ENCODE measurements at places on chromosomes 3 and 15.
A peak's percentile ranks its signal among the peaks of the same experiment; 100 is the strongest.

DNA sequence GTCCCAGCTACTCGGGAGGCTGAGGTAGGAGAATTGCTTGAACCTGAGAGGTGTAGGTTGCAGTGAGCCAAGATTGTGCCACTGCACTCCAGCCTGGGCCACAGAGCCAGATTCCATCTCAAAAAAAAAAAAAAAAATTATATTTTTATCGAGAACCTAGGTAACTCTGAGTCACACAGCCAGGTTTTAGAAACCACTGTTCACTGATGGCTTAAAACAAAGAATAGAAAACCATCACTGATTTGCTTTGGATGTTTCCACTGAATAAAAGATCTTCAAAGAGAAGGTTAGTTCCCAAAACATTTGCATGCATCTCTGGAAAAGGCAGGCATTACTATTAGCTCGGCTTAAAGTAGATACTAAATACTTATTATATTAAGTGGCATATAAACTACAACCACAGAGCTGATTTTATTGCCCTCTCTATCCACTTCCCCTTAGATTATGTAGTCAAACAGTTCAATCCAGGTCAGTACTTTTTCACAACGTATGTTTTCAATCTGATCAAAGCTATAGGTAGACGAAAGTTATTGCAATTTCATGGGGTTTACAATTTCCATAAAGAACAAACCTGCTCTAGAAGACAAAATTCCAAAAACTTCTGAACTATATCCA, 1.4 kb downstream of the B4GALT4 start:
- no peak for DNase-seq

- no peak for DNase-seq
Measured at GRCh38 chr3:150172356-150172755, 201.7 kb upstream of the PFN2 start.

DNA sequence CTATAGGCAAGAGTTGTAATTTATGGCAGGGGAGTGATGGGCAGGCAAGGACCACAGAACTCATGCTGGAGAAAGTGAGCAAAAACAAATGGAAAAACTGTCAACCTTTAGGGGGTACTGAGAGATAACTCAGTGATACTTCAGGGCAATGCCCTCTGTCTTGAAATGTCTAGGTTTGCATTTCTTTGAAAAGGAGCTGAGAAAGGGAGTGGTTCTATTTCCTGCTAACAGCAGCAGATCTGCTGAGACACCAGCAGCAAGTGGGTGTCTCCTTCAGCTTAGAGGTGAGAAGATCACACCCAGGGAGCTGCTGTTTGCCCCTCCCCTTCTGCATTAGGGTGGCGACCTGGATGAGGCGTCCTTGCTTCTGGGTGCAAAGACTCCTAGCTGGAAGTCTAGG, 42.3 kb upstream of the XIRP1 start:
- no peak for DNase-seq

GRCh38 chr15:59609730-59610712, 1.6 kb upstream of the GCNT3 start:
- no peak for DNase-seq

DNA sequence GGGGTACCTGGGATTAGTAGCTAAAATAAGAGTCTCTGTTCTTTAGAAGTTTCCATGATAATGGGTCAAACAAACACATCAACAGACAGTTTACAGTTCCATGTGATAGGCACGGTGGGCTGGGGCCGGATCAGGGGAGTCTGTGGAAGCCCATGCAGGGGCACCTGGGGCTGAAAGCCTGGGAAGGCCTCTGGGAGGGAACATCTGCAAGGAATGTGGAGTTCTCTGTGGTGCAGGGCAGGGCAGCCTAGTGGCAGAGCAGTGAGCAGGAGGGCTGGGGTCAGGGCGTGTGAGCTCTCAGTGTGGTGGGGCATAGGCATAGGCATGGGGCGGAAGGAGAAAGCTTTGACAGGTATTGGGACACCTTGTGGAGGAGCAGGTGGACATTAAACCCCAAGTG, 207.7 kb upstream of the TRIM42 start:
- DNase-seq = no peak

DNA sequence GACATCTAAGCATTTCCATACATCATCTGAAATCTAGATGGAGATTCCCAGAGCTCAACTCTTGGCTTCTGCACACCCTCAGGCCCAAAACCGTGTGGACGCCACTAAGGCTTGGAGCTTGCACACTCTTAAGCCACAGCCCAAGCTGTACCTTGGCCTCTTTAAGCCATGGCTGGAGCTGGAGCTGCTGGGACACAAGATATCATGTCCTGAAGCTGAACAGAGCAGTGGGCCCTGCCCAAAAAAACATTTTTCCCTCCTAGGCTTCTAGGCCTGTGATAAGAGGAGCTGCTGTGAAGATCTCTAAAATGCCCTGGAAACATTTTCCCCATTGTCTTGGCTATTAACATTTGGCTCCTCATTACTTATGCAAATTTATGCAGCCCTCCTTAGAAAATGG, 188.7 kb upstream of the MBNL1 start:
- no peak for DNase-seq

- DNase-seq = no peak
Measured at GRCh38 chr3:56787258-56787775, 14.4 kb downstream of the ARHGEF3 start.

- no peak for DNase-seq
Measured at GRCh38 chr15:77057685-77058084, 13.2 kb downstream of the TSPAN3 start.

GRCh38 chr15:43776101-43776717, 557 bp downstream of the ELL3 start:
- DNase-seq = peak; percentile 39

- no peak for DNase-seq
Measured at GRCh38 chr3:186152889-186153292, 44.0 kb upstream of the ETV5 start.

- DNase-seq = no peak
Measured at GRCh38 chr3:15645246-15645645, 43.7 kb downstream of the BTD start.

DNA sequence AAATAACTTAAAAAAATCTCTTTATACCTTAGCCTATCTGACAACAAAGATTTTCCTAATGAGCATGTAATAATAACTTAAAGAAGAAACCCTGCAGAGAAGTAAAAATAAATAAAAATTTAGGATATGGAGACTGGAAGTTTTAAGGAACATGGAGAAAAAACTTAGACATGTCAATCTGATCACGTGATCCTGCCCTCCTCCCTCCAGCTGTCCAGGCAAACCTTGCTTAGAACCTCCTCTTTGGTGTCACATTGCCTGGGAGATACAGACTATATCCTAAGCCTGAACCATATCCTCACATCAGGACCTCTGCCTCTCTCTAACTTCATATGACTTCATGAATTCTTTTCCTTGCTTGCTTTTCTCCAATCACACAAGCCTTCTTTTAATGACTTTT, 275.5 kb downstream of the CNTN3 start:
- DNase-seq = no peak

GRCh38 chr3:29924783-29925561, 644.1 kb downstream of the RBMS3 start:
- DNase-seq = no peak

- DNase-seq = peak; percentile 7
Measured at GRCh38 chr15:75232252-75232813, 25.8 kb upstream of the GOLGA6C start.

GRCh38 chr3:64151342-64151871, 73.9 kb downstream of the PRICKLE2 start:
- no peak for DNase-seq

DNA sequence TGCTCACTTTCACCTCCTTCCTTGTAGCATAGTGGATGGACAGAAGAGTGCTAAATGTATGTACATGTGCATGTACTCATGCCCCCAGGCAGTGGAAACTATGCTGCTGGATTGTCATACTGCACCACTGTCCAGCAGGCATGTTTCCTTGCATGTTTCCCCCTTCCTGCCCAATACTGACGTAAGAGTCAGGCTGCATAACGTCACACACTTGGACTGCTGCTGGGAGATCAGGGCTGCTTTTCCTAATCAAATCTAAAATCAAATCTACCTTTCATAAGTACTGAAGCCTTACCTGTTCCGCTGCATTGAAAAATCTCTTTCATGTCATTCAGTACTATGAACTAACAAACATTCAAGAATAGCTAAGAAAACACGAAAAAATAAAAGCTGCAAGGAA, 67.9 kb upstream of the ROBO1 start:
- no peak for DNase-seq

GRCh38 chr3:80994085-80994665, 767.3 kb downstream of the GBE1 start:
- no peak for DNase-seq

DNA sequence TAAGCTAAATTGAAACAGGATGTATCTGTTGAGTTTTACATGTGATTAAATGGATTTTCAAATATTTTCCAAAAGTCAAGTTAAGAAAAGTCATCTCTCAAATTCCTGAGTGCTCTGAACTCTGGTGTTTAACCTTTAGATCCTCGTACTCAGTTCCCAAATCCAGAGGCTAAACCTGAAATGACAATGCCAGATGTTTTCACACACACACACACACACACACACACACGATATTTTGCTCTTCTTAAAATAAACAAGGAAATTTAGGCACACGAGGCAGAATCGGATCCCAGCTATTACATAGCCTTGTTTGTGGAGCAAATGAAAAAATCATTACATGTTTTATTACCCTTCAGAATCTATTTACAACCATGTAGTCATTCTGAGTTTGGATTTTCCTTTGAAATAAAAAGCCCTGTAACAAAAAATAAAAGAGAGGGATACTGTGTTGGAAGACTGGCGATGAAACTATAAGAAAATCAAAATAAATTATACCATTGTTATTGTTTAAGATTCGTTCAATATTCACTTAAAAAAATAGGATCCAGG, 20.6 kb upstream of the UBE2E1 start:
- DNase-seq = no peak

GRCh38 chr3:169686874-169687273, 23.4 kb upstream of the MECOM start:
- DNase-seq = no peak

- no peak for DNase-seq
Measured at GRCh38 chr15:70016511-70016994, 81.2 kb downstream of the TLE3 start.

DNA sequence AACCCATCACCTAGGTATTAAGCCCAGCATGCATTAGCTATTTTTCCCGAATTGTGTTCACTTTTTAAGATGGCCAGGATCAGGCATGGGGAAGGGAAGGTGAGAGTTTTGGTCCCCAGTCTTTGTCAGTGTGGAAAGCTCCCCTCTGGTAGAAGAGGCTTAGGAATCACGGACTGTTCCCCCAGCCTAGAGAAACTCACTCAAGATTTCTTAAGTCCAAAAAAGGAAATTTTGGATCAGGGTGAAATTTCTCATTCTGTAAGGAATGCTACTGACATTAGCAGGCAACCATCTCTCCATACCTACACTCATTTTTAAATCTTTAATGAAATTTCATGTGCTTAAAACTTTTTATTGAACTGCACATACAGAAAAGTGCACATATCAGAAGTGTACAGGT, 70.3 kb upstream of the GALNT15 start:
- DNase-seq = no peak

GRCh38 chr3:126622694-126623093, 32.2 kb downstream of the TXNRD3 start:
- no peak for DNase-seq

GRCh38 chr3:111910806-111911205, 51.7 kb downstream of the PHLDB2 start:
- DNase-seq = no peak

GRCh38 chr3:122100591-122101463, 45.7 kb downstream of the CD86 start:
- no peak for DNase-seq

DNA sequence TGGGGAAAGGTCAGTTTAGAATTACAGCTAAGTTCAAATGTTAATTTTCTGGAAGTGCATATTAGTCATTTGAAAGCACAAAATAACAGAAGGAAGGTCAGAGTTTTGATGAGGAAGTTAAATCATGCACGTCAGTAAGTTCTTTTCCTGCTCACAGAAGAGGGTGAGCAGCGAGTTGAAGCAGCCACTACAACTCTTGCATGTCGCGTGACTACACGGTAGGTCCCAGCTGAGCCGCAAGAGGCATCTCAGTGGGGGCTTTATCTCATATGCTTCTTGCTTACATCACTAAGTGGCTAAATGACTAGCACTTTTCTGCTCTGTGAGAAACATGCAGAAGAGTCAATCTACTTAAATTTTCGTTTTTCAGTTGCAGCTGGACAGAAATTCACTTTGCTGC, 21.3 kb upstream of the SEC62 start:
- DNase-seq = no peak

DNA sequence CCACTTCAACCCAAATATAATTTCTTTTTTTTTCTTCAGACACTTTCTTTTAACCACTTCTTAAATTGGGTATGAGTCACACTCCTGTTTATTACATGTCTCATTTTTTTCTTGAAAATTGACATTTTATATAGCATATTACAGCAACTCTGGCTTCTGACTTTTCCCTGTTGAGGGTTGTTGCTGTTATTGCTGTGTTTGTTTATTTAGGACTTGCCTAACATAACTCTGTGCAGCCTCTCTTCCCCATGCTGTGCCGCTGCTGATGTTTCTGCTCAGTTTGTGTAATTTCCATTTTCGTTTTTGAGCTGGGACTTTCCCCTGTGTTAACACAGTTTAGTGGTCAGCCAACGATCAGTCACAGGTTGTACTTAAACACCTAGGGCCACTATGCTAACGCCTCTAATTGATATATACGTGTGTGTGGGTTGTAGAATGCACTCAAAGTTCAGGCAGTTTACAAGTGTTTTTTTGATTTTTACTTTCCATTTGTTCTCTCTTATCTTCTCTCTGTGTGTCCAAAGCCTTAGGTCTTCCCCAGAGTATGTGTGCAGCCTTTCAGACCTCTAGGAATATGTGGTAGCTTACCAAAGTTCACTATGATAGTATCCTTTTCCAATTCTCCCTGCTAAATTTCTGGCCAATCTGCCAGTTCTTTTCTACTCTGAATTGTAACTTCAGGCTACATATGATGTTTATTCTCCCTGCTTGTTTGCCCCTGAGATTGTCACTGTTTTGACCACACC, 337.2 kb downstream of the ZBTB20 start:
- DNase-seq = no peak

- DNase-seq = peak; percentile 92
Measured at GRCh38 chr3:192917404-192918274, at the start of gene MB21D2. Gene MB21D2 (minus strand): TSS chr3:192917856. CDS start chr3:192917840, 16 bp downstream.

Measured in right hindlimb (tissue), 1 donor.